ENCODE measurements at places on chromosomes 2 and 18. TPM values are rescaled to one million over a fixed set of nuclear protein-coding genes. Genes with fewer than 3 reads are reported as not detected.

DNA sequence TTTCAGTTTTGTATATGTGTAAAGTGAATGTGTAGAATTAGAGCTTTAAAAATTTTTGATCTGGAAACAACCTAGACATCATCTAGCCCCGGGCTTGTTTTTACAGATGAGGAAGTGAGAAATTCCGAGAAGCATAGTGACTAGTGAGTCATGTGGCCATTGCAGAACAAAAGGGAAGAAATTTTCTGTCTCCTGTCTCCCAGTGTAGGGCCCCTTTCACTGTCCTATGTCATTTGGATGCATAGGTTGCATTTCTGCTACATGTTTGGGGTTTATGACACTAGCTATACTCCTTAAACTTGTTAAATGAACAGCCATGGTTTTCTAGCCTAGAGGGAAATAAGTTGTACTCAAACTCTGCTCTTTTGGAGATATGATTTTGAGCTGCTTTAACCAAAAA is 84.6 kb downstream of the PLCL1 start:
- H3K4me1 ChIP-seq = peaks cover 13% of the 10 kb centered on the region
- DNase-seq = peak; percentile 62
- H3K27me3 ChIP-seq = no peaks in the 10 kb centered on the region
- no peak overlapping the region for H3K4me3 ChIP-seq

- DNase-seq = no peak
- no peak overlapping the region for H3K27ac ChIP-seq
- H3K36me3 ChIP-seq = no peaks in the 10 kb centered on the region
Observed at GRCh38 chr2:214560176-214560575, 149.3 kb downstream of the VWC2L start.

DNA sequence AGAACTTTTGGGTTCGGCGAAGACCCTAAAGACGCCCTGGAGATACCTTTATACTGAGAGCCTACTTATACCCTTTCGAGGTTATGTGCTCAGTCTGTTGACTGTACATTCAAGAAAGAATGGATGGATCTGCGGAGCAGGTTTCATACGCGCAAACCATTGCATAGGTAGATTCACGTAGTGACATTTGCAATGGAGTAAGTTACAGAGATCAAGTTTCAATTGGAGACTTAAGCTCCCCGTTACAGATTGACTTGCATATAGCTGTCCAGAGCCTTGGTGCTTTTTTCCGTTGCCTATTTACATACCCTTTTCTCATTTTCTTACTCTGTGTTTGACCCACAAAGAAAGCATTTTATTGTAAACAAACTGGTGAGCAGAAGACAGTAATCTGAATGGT is 923 bp downstream of the PSMD1 start:
- H3K4me1 ChIP-seq = peaks cover 36% of the 10 kb centered on the region
- peak; percentile 11 for DNase-seq
- peak overlapping the region; percentile 97 for H3K27ac ChIP-seq
- peak overlapping the region; percentile 78 for H3K4me3 ChIP-seq
- H3K27me3 ChIP-seq = no peaks in the 10 kb centered on the region
- peaks cover 16% of the 10 kb centered on the region for H3K36me3 ChIP-seq

- H3K27ac ChIP-seq = peak overlapping the region; percentile 40
- H3K36me3 ChIP-seq = peaks cover 62% of the 10 kb centered on the region
Observed at GRCh38 chr2:73937103-73937885, 10.6 kb downstream of the DGUOK start.

DNA sequence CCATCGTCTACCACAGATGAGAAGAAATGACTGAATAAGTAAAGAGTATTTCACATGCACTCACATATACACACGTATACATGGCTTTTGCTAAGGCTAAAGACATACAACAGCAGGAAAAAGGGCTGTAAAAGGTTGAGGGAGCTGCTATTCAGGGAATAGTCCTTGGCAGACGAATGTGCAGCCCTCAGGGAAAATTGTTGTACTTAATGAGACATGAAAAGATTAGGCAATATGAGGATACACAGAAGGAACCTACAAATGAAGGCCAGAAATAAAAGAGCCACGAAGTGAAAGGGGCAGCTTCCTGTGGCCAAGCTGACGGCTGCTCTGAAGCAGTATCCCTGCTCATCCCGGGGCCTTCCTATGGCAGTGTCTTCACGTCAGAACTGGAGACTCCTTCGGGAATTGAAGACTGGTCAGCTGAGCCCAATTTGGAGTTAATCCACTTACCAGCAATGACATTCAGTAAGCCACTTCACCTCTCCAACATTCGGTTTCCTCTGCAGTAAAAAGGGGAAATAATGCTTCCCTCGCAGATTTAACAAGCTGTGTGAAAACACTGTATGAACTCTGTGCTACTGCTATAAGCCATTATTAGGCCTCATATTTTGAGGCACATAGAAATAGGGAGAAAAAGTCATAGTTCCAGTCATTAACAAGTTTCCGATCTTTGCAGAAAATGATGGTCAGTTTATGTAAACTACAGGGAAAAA is 221.8 kb downstream of the STK39 start:
- H3K4me1 ChIP-seq = no peaks in the 10 kb centered on the region
- peak; percentile 6 for DNase-seq
- peaks cover 4% of the 10 kb centered on the region for H3K36me3 ChIP-seq
- H3K27ac ChIP-seq = no peak overlapping the region

The C2orf49 gene
- total RNA-seq = 24.5 TPM

Measured in MCF 10A (cell line).